Activated CD8-positive, alpha-beta T cell treated with anti-CD3 and anti-CD28 coated beads for 36 hours (primary cell): ENCODE measurements at places on chromosomes 5 and 9. TPM values are rescaled to one million over a fixed set of nuclear protein-coding genes. Genes with fewer than 3 reads are reported as not detected.

The PAPPA gene
- total RNA-seq, result not detected

The TBCA gene
- total RNA-seq, result 196 TPM

The CDX1 gene
- total RNA-seq, result not detected

The SPEF2 gene
- total RNA-seq, result 8.4 TPM

The GAPT gene
- total RNA-seq, result not detected

The C8G gene
- total RNA-seq, result not detected

The TEK gene
- total RNA-seq, result not detected

The PCDHB11 gene
- total RNA-seq, result not detected

The POU4F3 gene
- not detected for total RNA-seq

DNA sequence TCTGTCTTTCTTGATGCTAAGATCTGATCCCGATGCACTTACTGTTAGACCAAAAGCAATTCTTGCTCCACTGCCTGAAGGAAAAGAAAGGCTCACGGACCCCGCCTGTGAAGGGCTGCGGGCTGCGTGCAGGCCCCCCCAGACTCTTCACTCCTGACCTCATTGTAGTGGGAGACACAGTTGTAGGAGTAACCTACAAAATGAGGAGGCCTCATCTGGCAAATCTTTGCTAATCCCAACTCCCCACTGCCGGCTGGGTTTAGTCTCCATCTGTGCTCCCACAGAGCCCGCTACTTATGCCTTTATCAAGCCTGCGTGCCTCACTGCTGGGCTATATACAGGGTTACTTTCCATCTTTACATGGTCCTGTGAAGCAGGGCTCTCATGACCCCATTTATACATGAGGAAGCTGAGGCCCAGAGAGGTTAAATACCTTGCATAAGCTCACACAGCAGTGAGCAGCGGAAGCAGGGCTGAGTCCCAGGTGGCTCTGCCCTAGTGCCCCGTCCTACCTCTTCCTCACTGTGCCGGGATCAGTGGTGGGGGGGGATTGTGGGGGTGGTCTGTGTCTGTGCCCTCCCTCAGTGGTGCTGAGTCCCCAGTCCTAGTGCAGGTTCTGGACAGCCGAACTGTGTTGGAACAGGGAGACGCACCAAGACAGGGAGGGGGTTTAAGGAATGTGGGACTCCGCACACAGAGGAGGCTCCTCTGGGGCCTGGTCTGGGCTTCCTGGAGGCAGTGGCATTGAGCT is 43.9 kb upstream of the RNF130 start:
- no peak for DNase-seq

DNA sequence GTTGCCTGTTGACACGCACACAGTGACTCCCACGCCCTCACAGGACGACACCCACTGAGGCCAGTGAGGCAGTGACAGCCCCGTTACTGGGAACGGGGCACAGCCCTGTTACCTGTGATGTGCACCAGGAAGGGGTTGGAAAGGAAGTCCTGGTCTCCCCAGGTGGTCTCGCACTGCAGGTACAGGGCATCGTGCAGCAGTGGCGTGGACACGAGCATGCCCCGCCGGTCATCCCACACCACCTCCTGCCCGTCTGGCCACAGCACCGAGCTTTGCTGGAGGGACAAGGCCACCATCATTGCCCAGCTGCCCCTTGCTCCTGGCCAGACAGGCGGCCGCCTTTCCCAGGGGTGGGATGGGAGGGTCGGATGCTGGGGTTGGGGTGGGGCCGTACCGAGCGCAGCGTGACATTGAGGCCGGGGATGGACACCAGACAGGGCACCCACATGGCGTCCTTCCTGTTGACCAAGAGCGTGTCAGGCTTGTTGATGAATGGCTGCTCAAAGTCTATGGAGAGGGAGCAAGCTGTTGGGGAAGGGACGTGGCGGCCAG is 19.5 kb downstream of the FLT4 start:
- DNase-seq, result no peak

DNA sequence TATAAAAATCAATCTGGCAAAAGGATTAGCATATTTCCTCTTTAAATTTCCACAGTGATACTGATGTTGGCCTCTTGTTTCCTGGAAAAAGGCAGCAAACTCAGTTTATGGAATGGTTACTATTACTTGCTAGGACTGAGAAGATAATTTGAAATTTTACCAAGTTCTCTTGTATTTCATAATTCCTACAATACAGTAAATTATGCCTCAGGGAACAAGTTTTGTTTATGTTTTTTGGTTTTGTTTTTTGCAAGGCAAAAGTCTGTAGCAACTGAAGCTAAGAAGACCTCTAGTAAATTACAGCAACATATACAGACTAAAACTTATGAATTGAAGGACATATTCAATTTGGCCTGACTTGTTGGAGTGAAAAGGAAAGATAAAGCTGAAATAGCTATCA is 30.2 kb upstream of the SLCO6A1 start:
- DNase-seq, result no peak

DNA sequence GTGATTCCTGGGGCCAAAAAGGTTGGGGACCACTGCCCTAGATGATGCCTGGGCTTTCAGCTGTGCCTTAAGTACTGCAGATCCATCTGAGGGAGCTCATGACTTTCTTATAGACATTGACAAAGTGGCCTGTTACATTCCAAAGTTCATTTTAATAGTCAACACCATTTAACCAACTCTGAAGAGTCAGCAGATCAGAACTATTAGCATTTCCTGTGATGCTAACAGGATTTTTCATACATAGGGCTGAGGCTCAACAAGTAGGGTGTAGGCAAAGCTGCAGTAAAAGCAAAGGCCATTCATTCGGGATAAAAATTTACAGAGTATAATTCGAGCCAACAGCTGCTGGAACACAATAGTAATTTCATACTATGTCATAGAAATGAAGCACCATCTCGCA is 105.4 kb downstream of the LPAR1 start:
- DNase-seq, result no peak

DNA sequence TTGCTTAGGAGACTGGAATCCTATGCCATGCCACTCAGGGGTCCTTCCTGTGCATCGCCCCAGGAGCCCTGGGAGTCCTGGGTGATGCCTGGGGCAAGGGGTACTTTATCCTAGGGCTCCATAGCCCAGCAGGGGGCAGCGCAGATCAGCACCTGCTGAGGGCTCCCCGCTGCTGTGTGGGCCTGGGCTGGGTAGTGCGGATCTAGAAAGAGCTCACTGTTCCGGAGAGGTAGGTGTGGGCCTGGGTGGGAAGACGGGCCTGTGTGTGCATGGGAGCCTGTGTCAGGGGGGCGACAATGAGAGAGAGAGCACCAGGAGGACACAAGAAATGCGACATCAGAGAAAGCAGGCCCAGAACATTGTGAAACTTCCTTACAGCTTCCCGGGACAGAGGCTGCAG is 11.4 kb upstream of the DAB2IP start:
- DNase-seq, result peak; percentile 70

GRCh38 chr9:127803507-127804352 is 1.0 kb downstream of the FPGS start:
- DNase-seq, result peak; percentile 41

- no peak for DNase-seq
These were observed 98.7 kb downstream of the RAPGEF6 start for GRCh38 chr5:131536211-131536826.

DNA sequence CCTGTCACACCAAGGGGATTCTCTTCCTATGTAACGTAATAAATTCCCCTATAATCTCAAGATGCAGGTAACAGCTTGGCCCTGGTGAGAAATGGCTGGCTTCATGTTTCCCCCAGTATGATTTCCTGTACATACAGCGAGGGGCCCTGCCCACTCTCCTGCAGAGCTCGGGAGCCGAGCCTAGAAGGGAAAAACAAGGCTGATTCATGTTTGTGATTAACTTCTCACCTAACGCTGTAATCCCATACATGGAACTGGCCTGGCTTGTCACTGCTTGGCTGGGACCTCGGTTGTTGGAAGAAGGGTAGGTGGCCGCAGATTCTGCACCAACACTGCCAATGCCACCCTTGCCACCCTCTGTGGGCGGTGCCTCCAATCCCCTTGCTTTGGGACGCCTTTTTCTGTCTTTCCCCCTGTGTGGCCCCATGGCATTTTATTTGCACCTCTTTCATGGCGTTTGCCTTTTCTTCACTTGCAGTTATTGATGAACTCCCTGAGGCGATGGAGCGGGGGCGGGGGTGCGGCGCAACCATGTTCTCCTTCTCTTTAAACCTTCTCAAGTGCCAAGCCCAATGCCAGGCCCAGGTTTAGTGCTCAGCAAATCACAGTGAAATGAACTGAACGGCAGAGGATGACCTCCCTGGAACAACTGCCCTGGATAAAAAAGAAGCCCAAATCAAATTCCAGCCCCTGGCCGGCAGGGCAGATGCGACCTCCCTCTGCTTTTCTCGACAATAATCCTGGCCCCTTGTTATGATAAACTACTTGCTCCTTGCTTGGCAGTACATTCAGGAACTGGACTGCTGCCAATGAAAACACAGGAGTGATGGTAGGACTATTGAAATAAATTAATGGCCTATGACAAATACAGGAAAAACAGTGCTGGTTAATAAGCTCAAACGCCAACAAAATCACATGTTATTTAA is 108.1 kb downstream of the TMEM174 start:
- no peak for DNase-seq

DNA sequence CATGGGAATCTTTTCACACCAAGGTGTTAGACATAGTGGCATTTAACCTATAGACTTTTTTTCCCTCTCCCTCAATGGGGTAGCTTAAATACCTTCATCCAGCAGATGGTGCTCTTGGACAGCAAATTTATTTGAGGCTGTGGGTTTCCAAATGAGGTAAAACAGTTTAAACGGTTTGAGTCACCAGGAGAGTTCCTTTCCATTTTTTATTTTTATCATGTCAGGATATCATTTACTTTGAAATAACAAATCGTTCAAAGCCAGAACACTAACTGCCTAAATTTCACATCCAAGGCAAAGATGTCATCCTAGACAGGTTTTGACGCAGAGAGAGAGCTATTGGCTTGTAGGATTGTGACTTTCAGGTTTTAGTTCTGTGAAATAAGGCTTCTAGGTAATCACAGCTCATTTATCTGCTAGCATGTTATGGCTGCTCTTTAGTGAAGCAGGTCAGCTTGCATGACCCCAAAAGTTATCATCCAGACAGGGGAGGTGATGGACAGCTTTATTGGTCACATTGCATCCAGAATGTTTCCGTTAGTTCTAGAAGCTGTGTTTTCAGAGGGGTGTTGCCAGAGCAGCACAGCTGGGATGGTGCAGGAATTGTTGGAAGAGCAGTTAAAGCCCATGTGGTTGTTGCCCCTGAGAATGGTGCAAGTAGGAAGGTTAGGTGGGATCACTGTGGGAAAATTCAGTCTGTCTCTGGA is 69.8 kb downstream of the KDM4C start:
- DNase-seq, result peak; percentile 56

GRCh38 chr9:136686794-136687711 is at the start of gene AGPAT2:
Gene AGPAT2, minus strand, starts transcription at chr9:136687457. Its CDS starts 100 bp downstream, at chr9:136687357.
- DNase-seq, result peak; percentile 79

GRCh38 chr5:152400846-152401245 is 4.2 kb downstream of the NMUR2 start:
- DNase-seq, result no peak

- no peak for DNase-seq
These were observed 23.4 kb downstream of the PCA3 start for GRCh38 chr9:76787677-76788076.

GRCh38 chr9:123058834-123059233 is 25.4 kb downstream of the GPR21 start:
- no peak for DNase-seq

DNA sequence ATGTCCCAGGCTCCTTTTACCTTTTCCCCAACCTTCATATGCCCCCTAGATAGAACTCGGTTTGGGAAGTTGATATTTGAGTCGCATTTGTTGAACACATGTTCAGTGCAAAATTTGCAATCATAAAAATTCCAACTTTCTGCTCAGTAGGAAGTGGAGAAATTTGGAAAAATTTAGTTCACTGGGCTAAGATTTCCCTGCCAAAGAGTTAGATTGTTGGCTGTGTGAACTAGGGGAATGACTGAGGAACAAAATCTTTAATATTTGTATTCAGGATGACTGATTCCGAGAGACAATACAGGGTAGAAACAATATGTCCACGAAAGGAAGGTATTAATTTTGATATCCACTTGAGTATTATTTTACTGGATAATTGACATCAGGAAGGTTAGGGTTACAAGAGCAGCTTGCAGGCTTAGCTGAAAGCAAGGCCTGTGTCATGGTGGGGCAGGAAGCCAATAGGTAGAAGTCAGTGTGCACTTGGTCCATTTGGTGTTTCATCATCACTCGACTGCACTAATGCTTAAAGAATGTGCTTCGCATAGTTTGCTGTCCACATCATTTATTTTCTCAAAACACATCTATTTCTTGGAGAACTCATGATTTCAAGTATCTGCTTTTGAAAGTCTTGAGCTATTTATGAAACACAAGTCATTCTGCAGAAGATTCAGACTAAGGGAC is 59.4 kb upstream of the GNA14 start:
- no peak for DNase-seq

- DNase-seq, result peak; percentile 2
These were observed 99.7 kb upstream of the CCL21 start for GRCh38 chr9:34809504-34810186.

DNA sequence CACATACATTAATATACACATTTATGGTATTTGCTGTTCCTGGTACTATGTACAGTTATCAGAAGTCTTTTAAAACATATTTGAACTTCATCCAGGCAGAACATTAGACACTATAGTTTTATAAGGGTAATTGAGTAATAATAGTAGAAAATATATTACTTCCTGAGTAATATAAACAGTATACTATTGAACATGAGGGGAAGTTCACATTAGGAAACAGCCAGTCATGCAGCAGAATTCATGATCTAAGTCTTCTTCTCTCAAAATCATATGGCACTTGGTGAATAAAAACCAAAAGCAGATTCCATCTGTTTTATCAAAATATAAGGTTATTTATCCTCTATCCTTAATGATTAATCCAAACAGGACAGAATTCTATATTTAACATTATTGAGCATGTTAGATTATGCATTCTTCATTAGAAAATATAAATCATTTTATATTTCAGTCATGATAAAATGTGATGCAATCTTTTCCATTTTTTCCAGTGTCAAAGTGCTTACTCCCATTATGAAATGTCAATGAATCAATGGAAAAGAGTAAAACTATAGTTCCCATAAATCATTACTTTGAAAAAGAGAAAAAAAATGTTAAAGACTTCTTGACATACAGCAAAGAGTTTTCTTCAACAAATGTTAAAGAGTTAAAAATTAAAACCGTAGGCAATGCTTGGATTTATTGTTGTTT is 584.3 kb upstream of the TUSC1 start:
- DNase-seq, result no peak

DNA sequence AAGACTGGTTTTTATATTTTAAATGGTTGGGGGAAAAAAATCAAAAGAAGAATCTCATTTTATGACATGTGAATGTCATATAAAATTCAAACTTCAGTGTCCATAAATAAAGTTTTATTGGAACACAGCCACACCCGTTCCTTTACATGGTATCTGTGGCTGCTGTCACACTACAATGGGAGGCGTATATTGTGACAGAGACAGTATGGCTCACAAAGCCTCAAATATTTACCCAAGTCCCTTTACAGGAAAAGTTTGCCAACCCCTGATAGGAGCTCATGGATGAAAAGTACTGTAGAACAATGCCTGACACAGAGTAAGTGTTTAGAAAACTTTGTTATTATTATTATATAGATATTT is 5.2 kb upstream of the DUSP1 start:
- DNase-seq, result no peak

GRCh38 chr9:138063785-138064184 is 186.2 kb downstream of the CACNA1B start:
- DNase-seq, result no peak

- DNase-seq, result no peak
These were observed 37.5 kb downstream of the ZCCHC7 start for GRCh38 chr9:37157726-37158377.
